CD8-positive, alpha-beta memory T cell (primary cell): ENCODE measurements at places on chromosomes 7 and 10. TPM values are rescaled to one million over a fixed set of nuclear protein-coding genes. Genes with fewer than 3 reads are reported as not detected.

- no peaks in the 10 kb centered on the region for H3K4me1 ChIP-seq
- no peaks in the 10 kb centered on the region for H3K36me3 ChIP-seq
- H3K27me3 ChIP-seq, result no peaks in the 10 kb centered on the region
- no peak overlapping the region for H3K4me3 ChIP-seq
- no peak overlapping the region for H3K27ac ChIP-seq
These were observed 85.4 kb downstream of the CDK14 start for GRCh38 chr7:90681336-90682022.

- DNase-seq, result no peak
- no peaks in the 10 kb centered on the region for H3K4me1 ChIP-seq
- no peak overlapping the region for H3K4me3 ChIP-seq
- no peaks in the 10 kb centered on the region for H3K27me3 ChIP-seq
- H3K36me3 ChIP-seq, result no peaks in the 10 kb centered on the region
These were observed 287.8 kb downstream of the WDR11 start for GRCh38 chr10:121138918-121139317.

DNA sequence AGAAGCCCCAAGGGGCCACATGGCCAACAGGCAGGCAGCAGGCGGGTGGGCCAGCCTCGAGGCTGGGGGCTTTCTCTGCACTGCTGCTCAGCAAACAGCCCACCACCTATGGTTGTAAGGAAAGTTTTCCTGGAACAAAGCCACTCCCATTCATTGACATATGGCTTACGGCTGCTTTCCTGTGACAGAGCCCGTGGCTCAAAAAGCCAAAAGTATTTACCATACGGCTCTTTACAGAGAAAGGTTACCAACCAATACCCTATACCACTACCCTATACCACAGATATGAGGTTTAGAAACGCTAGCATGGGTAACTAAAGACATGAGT, 152.7 kb downstream of the MAD1L1 start:
- H3K36me3 ChIP-seq, result no peaks in the 10 kb centered on the region
- no peaks in the 10 kb centered on the region for H3K27me3 ChIP-seq

DNA sequence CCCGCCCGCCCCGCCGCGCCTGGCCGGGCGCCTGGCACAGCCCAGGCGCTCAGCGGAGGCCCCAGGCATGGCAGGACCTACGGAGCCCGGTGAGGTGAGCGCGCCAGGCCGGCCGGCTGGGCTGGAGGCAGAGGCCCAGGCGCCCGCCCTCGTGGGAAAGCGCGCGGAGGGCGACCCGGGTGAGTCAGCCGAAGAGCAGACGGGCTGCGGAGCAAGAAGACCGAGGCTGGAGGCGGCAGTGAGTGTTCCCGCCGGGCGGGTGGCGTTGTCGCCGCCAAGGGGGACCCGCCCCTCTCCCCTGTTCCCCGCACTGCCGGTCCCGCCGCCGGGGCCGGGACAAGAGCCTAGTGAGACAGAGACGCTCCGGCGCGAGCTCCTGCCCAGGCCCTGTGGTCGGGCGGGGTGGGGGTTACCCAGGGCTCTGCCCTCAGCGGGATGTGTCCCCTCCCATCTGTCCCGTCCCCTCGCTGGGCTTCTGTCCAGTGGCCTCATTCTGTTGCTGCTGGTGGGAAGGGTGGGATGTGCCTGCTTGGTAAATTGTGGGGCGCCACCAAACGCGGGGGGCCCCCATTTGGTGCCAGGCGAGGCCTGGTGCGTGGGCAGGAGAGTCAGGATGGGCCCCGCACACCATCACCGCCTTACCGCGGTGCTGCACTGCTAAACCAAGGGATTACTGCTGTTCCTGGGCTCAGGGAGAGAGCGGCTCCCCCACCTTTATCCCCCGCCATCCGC, 17.0 kb upstream of the NODAL start:
- no peak for DNase-seq
- no peak overlapping the region for H3K27ac ChIP-seq
- no peaks in the 10 kb centered on the region for H3K4me1 ChIP-seq
- H3K4me3 ChIP-seq, result no peak overlapping the region
- H3K36me3 ChIP-seq, result no peaks in the 10 kb centered on the region

OR6B1 gene
- total RNA-seq, result not detected

DNAJC12 gene
- total RNA-seq, result 12.7 TPM
